Suprapubic skin (tissue), 4 donors: ENCODE measurements at places on chromosomes 5 and 9.

- DNase-seq = no peak
These were observed 24.8 kb downstream of the DPYSL3 start for GRCh38 chr5:147485046-147485445.

GRCh38 chr9:113563826-113564497 is 100.4 kb downstream of the RGS3 start:
- peak; percentile 58 for DNase-seq

DNA sequence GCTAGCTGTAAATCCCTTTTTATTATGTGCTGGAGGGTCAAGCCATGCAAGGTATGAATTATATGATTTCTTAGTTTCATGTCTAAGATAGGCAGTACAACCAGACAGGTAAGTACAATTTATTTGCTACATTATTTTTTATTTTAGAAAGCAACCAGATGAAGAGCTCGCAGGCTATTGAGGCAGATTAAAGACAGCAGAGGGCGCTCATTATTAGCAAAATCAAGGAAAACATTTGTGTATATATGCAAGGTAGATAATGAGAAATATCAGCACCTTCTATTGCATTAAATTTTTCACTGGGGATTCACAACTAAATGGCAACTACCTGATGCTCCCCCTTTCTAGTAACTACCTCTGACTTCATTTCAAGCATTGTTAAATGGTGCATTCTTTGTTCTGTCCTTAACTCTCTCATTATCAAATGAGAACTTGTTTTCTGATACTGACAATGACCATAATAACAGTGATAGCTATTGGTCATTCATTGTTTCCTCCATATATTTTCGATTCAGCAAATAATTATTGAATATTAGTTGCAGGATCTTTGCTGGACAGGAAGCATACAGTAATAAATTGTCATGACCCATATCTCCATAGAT is 8.6 kb downstream of the SCGB3A2 start:
- DNase-seq = no peak

DNA sequence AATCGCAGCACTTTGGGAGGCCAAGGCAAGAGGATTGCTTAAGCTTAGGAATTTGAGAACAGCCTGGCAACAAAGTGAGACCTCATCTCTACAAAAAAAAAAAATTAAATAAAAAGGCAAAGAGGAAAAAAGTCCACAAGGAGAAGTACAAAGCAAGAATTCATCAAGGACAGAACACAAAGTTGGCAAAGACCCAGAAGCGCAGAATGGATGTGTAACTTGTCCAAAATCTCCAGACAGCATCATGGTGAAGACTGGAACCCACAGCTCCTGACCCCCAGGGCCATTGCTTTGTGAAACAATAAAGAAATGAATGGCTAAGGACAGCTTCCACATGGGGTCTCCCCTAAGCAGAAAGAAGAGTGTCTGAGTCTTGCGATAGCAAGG is 7.8 kb downstream of the HSD17B3 start:
- DNase-seq = no peak

GRCh38 chr9:69762527-69762926 is 2.7 kb upstream of the PTAR1 start:
- DNase-seq = no peak
